ENCODE measurements at places on chromosomes 3 and 15. TPM values are rescaled to one million over a fixed set of nuclear protein-coding genes. Genes with fewer than 3 reads are reported as not detected.

GRCh38 chr3:102329066-102329465, 105.7 kb upstream of the ZPLD1 start:
- no peak for DNase-seq

- DNase-seq: no peak
Observed at GRCh38 chr15:51270706-51271105, 67.7 kb downstream of the CYP19A1 start.

- no peak for DNase-seq
Observed at GRCh38 chr15:98715890-98716443, 67.6 kb downstream of the IGF1R start.

GRCh38 chr3:160941885-160942494, 163.2 kb downstream of the B3GALNT1 start:
- peak; percentile 60 for DNase-seq

GRCh38 chr15:33994005-33994615, 25.8 kb downstream of the CHRM5 start:
- no peak for DNase-seq

DNA sequence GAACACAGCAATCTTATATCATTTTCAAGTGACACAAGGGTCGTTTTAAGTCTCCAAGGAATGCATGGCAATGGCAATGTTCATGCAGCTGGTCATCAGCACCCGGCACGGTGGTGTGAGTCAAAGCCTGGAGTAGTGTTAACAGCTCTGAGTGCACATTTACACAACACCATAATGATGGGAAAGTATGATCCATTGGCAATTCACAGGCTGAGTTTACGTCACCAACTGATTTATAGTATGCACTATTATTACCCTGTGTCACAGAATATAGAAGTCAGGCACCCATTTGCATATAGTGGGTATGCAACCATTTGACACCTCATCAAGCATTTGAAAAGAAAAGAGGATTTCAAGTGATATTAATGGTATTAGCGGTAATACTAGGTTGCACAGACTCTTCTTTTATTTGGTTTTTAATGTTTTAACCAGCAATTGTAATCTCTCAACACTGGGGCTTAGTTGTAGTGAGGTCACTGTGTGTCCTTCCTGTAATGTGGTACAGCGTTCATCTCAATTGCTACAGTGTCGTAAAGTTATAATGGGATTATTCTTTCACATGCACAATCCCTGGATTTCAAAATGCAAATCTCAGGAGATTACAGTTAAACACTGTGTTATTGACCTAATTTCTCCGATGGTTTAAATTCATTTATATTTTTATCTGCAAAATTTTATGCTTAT, 113.8 kb downstream of the C3orf38 start:
- no peak for DNase-seq

DNA sequence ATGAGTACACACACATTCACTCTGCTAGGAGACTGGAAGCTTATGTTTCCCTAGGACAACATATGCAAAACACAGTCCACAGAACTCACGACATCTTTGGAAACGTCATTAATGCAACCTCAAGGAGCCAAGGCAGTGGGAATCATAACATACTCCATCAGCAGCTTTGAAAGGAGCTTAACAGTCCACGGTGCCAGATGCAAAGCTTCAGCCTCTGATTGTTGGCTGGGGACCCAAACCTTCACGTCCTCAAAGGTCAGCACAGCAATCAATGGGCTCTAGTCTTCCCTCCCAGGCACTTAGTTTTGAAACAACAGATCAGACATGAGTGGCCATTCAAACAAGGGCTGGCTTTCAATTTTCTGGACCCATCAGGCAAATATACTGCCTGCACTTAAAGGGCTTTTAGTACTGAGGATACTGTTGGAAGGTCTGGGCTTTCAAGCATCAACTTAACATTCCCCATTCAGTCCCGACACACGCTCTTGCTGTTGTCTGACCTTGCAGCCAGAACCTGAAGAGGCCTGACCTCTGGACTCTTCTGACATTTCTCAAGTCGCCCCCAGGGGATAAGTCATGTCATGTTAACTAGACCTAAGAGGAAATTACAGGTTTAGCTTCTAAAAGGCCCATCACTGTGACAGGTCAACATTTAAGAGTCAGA, 223.0 kb downstream of the PDZRN3 start:
- DNase-seq: peak; percentile 50

GRCh38 chr3:185797108-185797881, 27.5 kb downstream of the IGF2BP2 start:
- DNase-seq: no peak

DNA sequence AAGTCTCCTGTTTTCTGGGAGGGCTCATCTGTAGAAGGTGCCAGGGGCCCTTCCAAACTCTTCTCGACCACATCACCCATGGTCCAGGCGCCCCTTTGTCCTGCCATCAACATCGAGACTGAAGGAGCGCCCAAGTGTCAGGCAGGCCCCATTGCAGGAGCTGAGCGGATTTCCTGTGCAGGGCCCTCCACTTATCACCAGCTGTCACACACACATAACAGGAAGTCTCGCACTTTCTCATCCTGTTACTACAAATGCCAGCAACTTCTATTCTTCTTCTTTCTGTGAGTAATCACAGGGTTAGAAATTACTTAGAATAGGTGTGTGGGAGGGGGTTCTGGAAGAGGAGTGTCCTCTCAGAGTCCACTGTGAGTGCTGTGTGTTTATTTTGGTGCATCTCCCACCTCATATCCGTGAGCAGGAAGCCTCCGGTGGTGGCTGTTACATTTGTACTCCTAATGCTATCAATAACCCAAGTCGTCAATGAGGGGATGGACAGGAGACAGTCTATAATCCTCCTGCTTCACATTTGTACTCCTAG, at the start of gene KLHL6:
Gene KLHL6 (minus strand): TSS at position 166 of the 541 bp plus-strand sequence. CDS start 53 bp downstream, at position 113.
- DNase-seq: no peak

GRCh38 chr3:30266524-30266923, 339.9 kb upstream of the TGFBR2 start:
- no peak for DNase-seq

DNA sequence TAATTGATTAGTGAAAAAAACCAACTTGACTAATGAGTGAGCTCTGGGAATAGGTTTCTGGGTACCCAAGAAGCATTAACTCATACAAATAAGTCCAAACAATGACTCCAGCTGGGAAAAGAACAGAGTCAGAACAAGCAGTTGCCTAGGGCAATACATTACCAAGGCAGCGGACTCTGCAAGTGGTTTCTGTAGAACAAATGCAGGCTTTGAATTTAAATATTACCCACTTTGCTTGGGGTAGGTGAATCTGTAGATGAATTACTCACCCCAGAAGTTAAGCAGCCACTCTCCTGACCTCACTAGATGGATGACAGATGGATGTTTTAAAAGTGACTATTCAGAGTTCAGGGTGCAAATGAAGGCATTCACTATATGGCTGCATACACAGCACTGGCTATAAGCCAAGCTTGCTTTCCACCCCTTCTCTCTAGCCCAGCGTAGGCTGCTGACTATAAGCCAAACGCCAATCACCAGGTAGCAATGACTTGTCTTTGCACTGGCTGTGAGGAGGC, 73.1 kb upstream of the BHLHE40 start:
- no peak for DNase-seq

- no peak for DNase-seq
Observed at GRCh38 chr3:36688815-36689214, 75.5 kb downstream of the DCLK3 start.

GRCh38 chr3:157059181-157059580, 100.8 kb downstream of the CCNL1 start:
- no peak for DNase-seq

GRCh38 chr3:187912007-187912406, 166.7 kb upstream of the BCL6 start:
- no peak for DNase-seq

GRCh38 chr15:101399431-101399830, 90.1 kb downstream of the PCSK6 start:
- DNase-seq: no peak

DNA sequence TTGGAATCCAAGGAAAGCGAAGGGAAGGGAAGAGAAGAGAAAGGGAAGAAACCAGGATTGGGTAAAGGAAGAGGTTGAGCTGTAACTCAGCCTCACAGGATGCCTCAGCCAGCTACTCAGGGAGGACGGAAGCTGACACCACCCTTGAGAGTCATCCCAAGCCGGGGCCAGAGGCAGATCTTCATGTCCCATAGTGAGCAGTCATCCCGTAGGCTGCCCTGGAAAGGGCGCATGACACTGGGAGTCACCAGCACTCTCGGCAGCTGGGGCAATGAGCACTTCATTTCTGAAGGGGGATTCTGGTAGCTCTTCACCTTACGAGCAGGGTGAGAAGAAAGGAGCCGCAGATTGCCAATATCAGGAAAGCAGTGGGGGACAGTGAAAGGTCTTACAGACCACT, 60.1 kb upstream of the PCSK6 start:
- no peak for DNase-seq

DNA sequence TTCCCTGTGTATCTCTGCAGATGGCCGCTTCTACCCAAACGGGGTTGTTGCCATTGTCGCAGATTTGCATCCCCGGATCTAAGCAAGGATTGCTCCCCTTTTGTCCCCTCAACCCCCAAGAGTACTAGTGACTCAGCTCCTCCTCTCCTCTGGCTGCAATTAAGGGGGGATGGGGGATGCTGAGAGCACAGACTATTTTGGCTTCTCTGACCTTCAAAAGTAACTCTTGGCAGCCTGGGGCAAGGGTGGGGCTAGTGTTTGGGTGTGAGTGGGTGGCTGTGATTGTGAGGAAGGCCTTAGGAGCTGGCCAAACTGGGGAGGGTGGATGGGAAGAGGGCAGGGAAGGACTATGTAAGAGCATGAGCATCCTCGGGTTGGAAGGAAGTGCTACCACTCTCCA, 1.2 kb upstream of the MAP1A start:
- no peak for DNase-seq

GRCh38 chr3:55264919-55265318, 222.2 kb downstream of the WNT5A start:
- no peak for DNase-seq

- DNase-seq: no peak
Observed at GRCh38 chr3:186361246-186361761, 730 bp downstream of the DGKG start.

DNA sequence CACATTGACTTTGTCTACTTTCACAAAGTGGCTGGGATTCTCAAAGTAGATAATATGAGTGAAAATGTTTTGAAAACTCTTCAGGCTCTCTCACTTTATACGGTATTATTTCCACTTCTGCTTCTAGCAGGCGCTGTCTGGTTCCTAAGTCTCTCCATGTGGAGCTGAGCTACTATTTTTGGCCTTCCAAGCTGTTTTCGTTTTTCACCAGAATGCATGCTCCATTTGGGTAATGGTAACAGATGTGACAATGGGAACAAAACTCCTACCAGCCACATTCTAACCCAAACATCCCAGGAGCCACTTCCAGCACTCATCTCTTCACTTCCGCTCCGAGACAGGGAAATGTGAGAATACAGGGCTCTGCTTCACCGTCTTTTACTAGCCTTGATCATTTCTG, 586.7 kb downstream of the NTRK3 start:
- no peak for DNase-seq

GRCh38 chr3:20930034-20930433, 744.0 kb upstream of the SGO1 start:
- no peak for DNase-seq

GRCh38 chr3:11095932-11096265, 58.4 kb upstream of the HRH1 start:
- DNase-seq: no peak

ADGRG7 gene
- polyA plus RNA-seq: 0.10 TPM

STRIT1 gene
- 1.8 TPM for polyA plus RNA-seq

FMN1 gene
- 16.9 TPM for polyA plus RNA-seq

UROC1 gene
- polyA plus RNA-seq: 0.08 TPM

PLCB2 gene
- polyA plus RNA-seq: 12.3 TPM

SCAANT1 gene
- polyA plus RNA-seq: not detected

TYRO3 gene
- polyA plus RNA-seq: 141 TPM

CDHR4 gene
- not detected for polyA plus RNA-seq

TGM4 gene
- polyA plus RNA-seq: not detected

KNG1 gene
- polyA plus RNA-seq: 179 TPM

RRP9 gene
- 22.6 TPM for polyA plus RNA-seq

FGF7 gene
- polyA plus RNA-seq: 21.6 TPM
